ENCODE measurements at places on chromosomes 11 and 22. TPM values are rescaled to one million over a fixed set of nuclear protein-coding genes. Genes with fewer than 3 reads are reported as not detected.

CBLIF gene
- total RNA-seq = not detected

FKBP2 gene
- 33.0 TPM for total RNA-seq

ZC3H12C gene
- total RNA-seq = 0.08 TPM

TESMIN gene
- 9.5 TPM for total RNA-seq

NXPE4 gene
- total RNA-seq = not detected
